ENCODE measurements at places on chromosomes 12 and 14.

- DNase-seq = no peak
These were observed 355.1 kb downstream of the ALG10 start for GRCh38 chr12:34377243-34378035.

- DNase-seq = no peak
These were observed 20.3 kb downstream of the KRT85 start for GRCh38 chr12:52347016-52347415.

- no peak for DNase-seq
These were observed 41.2 kb upstream of the PLEKHD1 start for GRCh38 chr14:69443296-69443805.

DNA sequence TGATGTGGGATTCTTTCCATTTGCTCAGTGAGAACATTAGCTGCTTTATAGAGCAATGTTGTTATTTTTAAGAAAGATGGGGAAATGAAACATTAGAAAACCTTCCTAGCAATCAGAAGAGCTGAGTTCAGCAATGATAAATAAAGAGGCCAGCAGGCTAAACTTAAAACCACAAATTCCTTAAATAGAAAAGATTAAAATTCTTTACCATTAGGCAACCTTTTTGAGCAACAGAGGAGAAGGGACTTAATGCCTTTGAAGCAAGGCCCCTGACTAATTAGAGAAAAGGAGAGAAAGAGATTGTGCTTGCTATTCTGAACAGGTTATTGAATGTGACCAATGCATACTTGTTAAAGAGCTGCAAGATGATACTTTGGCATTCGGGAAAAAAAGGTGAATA, 160.8 kb upstream of the LMO3 start:
- no peak for DNase-seq

DNA sequence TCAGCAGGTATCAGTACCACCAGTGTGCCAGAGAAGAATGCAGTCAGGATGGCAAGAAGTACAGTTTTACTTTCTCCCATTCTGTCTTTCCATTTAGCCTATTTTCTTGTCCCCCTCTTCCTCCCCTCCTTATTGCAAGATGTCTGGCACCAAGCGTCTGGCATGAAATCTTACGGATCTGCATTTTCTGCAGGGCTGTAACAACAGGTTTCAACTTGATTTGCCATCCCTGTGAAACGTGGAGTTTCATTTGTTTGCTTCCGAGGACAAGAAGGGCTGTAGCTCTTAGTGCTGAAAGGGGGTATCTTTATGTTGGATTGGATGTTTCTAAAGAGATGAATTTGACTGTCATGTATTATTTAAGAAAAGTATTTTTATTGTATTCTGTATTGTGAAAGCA, 1110.6 kb downstream of the BCL11B start:
- no peak for DNase-seq

DNA sequence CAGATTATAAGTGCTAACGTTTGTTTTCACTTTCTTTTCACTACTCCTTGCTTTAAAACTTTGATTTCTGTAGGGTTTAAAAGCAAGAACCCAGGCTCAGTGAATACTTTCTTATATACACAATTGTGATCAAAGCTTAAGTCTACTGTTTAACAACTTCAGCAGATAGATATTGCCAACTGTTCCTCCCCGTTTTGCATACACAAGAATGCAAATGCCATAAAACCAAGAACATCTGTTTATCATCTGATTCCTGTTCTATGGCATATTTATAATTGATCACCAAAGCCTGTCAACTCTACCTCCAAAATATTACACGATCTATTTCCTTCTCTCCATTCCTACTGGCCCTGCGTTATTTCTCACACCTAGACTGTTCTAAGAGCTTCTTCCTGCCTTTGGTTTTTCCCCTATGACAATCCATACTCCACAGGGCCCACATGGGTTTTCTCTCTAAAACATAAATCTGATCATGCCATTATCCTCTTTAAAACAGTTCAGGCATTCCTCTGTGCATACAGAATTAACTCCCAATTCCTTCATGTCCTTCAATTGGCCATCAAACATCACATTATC, 15.9 kb downstream of the MED13L start:
- no peak for DNase-seq

DNA sequence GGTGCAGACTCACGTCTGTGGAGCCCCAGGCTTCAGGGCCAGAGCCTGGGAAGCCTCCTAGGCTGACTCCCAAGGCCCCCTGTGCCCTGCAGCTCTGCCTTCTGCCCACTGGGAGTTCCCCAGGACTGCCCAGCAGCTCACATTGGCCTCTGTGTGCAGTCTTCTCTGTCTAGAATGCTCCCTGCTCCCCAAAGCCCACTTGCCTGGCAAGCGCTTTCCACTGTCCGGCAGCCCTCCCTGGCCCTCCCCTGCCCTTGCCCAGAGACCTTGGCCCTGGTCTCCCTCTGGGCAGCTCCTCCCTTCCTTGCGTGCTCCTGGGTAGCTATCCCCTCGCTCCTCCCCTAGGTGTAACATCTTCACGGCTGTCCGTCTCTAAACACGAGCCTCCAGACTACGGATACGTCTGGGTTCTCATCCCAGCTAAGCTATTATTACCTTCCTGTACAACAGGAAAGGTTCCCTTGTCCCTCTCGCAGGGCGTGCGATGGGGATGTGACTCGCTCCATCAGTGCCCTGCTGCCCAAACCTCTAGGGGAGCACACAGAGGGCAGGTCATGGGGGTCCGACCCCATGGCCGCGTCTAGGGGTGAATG, 325.5 kb upstream of the RTL1 start:
- no peak for DNase-seq

DNA sequence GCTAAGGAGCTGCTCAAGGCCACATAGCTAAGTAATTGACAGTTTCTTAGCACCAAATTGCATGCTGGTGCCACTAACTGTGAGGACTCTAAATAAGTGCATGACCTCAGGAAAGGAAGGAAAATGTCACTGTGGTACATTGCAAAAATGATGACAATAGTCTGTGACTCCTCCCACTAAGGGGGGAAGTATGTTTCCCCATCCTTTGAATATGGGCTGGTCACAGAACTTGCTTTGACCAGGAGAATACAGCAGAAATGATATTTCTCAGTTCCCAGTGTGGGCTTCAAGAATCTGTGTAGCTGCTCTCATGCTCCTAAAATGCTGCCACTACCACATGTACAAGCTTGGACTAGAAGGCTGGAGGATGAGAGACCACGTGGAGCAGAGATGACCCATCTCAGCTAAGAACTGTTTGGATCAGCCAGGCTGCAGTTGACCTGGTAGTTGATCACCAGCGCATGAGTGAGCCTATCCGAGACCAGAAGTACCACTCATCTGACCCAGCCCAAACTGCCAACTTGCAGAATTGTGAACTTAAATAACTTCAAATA, 42.2 kb upstream of the NOS1 start:
- no peak for DNase-seq

GRCh38 chr12:40238266-40238902, 13.6 kb downstream of the LRRK2 start:
- no peak for DNase-seq

- no peak for DNase-seq
These were observed 4.8 kb downstream of the CATSPERB start for GRCh38 chr14:91727121-91727520.

- no peak for DNase-seq
These were observed 86.9 kb downstream of the BCAT1 start for GRCh38 chr12:24861766-24862540.

DNA sequence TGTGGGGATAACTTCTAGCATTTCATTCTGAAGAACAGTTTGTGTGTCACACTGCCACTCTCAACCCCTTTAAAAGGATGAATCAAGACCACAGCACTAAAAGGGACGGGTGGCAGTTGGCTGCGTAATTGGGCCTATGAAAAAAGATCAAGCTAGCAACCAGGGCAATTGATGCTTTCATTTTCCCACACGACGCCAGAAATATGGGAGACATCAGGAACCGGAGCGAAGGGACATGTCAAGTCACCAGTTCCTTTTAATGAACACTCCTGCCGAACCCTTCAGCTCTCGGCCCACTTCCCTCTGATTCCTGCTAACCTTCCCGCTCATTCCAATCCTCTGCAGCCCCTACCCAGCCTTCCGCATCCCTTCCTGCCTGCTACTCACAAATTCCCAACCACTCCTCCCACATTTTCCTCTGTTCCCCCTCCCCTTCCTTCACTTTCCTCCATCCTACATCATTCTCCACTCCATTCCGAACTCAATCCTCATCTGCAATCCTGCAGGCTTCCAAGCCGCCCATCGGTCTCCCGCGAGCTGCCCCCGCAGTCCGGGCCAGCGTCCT, 753 bp downstream of the CSRNP2 start:
- DNase-seq = no peak

DNA sequence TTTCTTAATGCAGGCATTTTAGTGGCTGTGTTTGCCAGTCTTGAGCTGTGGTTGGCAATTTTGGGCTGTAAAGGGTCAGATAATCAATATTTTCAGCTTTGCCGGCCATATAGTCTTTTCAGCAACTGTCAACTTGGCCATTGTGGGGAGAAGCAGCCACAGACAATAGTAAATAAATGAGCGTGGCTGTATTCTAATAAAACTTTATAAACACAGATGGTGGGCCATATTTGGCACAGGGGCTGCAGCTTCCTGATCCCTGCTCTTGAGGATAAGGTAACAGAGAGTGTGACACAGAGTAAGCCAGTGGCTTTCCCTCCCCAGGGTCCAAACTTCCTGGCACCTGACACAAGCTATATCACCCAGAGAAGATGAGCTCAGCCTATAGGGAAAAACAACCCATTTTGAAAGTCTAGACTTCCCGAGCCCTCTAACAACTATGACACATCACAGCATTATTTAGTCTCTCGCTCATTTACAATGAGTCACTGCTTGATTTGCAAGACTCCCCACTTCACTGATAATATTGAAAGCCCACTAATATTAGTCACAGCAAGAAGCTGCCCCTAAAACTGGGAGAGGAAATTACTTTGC, 163.1 kb upstream of the TMPO start:
- no peak for DNase-seq

- no peak for DNase-seq
These were observed 142.2 kb downstream of the BMP4 start for GRCh38 chr14:53814392-53814791.

- DNase-seq = no peak
These were observed 163.6 kb upstream of the TBX3 start for GRCh38 chr12:114847441-114848035.
